ENCODE measurements at places on chromosomes 1 and 21.

DNA sequence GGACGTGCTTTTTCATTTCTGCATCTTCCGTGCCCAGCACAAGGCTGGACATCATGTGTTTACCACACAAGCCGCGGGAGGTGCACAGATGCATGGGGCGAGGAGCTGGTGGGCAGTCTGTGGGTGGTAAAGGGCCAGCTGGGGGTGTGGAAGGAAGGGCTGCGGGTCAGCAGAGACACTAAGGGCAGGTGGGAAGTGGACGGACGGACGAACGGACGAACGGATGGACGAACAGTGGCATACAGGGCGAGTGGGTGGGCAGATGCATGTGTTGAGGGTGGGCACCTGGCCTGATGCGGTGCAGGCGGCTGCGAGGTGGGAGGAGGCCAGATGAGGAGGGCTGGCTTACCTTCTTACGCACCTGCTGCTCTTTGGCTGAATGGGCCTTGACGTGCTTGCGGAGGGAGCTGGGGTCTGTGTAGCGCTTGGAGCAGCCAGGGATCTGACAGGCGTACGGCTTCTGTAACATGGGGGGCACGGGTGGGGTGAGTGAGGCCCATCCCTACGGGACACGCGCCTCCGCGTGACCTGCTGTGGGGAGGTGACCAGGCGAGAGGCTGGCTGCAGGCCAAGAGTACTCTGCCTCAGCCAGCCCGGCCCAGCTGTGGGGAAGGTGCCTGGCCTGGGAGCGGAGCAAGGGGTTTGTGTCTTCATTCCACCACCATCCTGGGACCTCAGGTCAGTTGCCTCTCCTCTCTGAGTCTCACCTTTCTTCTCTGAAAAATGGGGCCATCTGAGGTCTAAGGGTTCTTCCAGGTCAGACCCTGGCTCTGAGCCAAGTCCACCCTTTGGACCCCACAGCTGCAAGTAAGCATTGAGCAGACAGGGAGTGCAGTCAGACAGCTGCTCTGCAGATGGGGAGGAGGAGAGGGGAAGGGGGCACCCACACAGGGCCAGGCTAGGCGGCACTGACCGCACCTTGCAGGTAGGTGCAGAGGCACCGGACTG is 65.5 kb downstream of the DMRTB1 start:
- no peak for DNase-seq

DNA sequence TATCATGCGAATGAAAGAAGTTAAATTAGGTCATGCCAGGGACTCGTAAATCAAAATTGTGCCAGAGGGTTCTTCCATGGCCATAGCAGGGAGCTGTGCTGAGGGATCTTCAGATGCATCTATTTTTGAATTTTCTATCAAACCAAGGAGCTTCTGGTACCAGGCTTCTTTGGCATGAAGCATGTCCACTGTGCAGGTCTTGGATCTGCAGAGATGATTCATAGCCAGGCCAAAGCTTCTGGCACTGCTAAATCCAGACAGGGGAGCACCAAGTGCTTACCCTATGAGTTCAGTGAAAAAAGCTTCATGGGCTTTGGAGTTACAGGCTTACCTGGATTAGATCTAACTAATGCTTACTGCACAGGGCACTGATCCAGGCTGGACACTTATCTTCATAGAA is 154.2 kb upstream of the DAB1 start:
- no peak for DNase-seq

- DNase-seq, result no peak
Observed at GRCh38 chr1:226993814-226994585, 53.9 kb downstream of the COQ8A start.

- no peak for DNase-seq
Observed at GRCh38 chr1:184483101-184483683, 96.4 kb downstream of the C1orf21 start.

DNA sequence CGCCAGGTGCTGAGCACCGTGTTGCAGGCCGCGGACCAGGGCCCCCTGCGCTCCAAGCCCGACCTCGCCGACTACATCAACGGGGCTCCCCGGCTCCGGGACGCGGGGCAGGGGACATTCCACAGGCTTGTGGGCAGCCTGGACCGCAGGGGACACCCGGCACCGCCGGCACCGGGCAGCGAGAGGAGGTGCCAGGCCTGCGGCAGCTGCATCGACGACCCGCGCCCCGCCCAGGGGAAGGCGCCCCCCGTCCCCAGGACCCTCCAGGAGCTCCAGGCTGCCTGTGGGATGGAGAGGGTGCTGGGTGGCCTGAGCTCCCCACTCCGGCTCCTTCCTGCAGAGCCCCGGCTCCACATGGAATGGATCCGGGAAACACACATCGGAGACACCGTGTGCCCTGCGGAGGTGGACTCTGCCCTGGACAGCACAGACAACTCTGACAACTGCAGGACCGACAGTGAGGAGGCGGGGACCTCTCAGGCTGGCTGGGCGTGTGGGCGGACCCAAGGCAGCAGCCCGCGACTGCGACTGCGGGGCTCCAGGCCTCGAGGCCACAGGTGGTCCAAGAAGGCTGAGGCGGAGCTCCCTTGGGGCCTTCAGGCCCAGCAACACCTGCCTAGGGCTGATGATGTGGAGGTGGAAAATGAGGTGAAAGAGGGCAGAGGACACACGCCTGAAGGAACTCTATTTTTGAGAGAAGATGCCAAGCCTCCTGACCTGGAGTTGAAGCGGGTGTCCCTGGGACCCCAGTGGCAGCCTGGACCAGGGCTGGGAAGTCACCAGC is 22.8 kb downstream of the KIAA1614 start:
- no peak for DNase-seq

GRCh38 chr1:98369463-98369862 is 292.1 kb upstream of the SNX7 start:
- DNase-seq, result no peak

DNA sequence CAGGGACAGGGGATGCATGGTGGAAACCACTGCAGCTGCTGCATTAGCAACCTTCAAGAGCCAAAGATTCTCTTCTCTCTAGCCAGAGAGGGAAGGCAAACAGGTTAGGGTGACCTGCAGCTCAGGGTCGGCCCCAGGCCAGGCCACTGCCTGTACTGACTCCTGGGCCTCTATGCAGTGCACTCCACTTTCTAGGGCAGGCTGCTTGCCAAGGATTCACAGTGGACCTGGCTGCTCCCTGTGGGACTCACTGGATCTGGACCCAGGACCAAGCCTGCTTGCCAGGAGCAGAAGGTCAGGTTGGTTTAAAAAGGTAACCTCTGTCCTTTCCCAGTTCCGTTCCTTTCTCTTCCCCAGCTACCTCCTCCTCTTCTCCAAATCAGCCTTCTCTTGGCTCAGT is 52.4 kb downstream of the HIVEP3 start:
- no peak for DNase-seq

GRCh38 chr1:184805667-184806295 is 51.1 kb upstream of the EDEM3 start:
- peak; percentile 80 for DNase-seq

DNA sequence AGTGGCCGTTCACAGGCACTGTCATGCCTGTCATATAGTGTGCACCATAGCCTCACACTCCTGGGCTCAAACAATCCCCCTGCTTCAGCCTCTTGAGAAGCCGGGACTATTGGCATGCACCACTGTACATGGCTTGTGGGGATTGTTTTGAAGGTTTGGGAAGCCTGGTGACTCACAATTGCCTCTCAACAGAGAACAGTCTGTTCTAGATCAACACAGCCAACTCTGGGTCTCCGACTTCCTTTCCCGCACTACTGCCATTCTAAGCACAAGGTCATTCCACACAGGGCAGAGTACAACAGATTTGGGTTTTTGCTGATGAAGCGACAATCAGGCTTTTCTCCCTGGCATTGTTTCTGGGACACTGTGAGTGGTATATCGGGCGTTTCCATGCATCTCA is 15.5 kb upstream of the AHCTF1 start:
- DNase-seq, result no peak

DNA sequence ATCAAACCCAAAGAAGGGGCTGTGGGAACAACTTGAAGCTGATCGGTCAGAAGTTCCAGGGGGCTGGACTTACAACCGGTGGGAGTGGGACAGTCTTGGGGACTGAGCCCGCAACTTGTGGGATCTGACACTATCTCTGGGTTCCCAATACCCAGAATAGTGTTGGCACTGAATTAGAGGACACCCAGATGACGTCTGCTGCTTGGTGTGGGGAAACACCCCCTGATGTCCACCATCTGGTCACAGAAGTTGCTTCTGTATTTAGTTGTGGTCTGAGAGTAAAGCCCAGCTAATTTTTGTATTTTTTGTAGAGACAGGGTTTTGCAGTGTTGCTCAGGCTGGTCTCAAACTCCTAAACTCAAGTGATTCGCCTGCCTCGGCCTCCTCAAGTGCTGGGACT is 28.8 kb downstream of the SERBP1 start:
- no peak for DNase-seq

- peak; percentile 15 for DNase-seq
Observed at GRCh38 chr1:150365941-150366340, 2.0 kb downstream of the RPRD2 start.

GRCh38 chr1:178664278-178664677 is 60.8 kb upstream of the RALGPS2 start:
- no peak for DNase-seq
